ENCODE measurements at places on chromosomes 13 and 19.
A peak's percentile ranks its signal among the peaks of the same experiment; 100 is the strongest.

DNA sequence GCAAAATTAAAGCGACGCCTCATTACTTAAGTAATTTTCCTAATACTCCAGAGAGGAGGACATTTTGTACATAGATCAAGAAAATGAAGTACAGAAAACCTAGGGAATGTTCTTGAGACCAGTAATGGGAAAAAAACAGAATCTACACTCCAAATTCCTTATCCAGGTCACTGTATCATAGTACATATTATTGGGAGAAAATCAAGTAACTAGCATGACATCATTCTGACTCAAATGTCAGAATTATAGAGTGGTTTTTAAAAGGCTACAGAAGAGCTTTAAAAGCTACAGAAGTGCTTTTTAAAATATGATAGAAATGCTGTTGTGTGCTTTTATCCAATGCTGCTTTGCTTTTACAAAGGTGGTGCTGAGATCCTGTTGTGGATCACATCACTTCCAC, 86.3 kb upstream of the SLC15A1 start:
- DNase-seq, result no peak

- DNase-seq, result no peak
Measured at GRCh38 chr13:76016799-76017400, 380.8 kb downstream of the LMO7 start.

- DNase-seq, result peak; percentile 66
Measured at GRCh38 chr13:30744056-30744680, 8.8 kb downstream of the ALOX5AP start.

DNA sequence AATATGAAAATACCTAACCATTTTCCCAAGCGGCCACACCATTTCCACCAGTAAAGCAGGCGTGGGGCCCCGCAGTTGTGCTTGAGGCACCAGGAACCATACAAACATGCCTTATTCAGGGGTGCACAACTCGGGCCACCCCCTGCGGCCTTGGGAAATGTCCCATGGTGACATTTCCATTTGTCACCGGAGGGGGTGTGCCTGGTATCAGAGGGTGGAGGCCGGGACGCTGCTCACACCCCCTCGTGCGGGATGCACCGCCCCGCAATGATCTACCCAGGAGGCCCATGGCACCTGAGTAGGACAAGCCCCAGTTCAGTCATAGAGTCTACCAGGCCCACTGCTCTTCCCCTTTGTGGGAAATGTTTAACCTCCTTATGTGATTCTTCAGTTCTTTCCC, 218.8 kb downstream of the TEX29 start:
- no peak for DNase-seq

- DNase-seq, result no peak
Measured at GRCh38 chr19:40560092-40560507, 16.6 kb upstream of the SHKBP1 start.
